EL (cell line): ENCODE measurements at places on chromosomes 5 and 9.

DNA sequence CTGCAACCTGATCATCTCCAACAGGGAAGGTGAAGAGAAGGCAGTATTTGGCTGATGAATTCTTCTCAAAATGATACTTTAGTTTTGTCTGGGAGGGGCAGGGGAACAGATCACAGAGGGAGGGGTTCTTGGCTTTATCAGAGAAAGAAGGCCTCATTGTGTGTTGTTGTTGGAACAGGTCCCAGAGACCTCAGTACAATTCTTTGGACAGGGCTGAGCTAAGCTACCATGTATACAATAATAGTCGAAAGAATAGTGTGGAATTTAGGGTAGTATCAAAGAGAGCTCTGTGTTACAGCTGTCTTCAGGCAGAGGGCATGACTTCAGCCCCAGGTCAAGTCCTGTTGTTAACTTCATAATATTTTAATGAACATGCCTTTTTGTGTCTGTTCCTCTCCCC is 39.9 kb downstream of the ARHGAP26 start:
- no peak for DNase-seq

DNA sequence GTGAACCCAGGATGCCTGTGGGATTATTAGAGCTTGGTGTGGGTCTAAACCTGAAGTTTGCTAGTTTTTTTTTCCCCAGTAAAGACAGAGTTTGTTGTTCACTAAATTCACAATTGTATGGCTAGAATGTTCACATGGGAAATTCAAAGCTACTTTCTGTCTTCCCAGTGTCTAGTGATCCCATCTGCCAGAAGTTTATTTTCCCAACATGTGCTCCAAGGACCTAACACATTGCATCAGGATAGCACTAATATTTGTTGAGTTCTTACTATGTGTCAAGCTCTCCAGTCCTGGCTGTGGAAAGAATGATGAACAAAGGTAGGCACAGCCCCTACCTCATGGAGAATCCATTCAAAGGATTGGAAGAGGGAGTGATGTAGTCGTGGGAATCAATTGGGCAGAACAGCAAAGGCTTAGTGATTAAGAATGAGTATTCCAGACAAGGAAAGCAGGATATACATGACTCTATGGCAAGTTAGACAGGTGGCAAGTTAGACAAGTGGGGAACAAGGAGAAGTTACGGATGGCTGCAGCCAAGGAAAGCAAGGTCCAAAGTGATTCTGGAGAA is 521.5 kb upstream of the WWC1 start:
- no peak for DNase-seq

GRCh38 chr5:180330810-180331646 is 22.1 kb downstream of the GFPT2 start:
- DNase-seq = peak; percentile 97

- no peak for DNase-seq
These were observed 430.9 kb downstream of the IRX2 start for GRCh38 chr5:2320611-2321010.

DNA sequence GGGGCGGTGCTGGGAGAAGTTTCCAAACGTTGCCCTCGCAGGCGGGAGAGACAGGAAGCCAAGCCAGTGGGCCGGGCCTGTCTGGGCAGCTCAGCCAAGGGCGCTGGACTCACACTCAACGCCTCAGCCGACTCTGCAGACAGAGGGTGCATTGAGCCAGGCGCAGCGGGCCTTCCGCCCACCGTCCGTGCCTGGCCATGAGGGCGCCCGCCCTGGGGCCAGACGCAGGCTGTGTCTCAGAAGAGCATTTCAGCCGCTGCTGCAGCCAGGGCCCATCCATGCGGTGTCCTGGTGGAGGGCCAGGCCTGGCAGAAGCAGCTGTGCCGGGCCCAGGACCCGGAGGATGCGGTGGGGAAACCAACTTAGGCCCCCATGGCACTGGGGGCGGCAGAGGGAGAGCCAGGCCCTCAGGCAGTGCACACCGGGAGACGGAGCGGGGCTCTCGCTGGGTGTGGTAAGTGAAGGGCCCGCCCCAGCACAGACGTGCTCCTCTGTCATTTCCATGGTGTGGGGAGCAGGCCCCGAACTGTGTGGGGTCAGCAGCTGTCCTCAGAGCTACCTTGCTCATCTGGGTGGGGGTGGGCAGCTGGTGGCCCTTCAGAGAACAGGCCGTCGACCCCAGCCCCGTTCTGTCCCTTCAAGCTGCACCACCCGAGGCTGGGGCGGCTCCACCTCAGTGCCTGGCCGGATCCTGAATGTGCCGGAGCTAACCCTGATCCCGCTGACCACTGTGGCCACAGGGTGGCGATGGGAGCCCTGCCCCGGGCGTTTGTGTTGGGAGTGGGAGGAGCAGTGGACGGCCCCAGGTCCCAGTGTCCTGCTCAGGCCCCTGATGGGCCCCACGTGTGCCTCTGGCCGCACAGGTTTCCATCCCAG is 18.0 kb downstream of the DNLZ start:
- DNase-seq = peak; percentile 70

DNA sequence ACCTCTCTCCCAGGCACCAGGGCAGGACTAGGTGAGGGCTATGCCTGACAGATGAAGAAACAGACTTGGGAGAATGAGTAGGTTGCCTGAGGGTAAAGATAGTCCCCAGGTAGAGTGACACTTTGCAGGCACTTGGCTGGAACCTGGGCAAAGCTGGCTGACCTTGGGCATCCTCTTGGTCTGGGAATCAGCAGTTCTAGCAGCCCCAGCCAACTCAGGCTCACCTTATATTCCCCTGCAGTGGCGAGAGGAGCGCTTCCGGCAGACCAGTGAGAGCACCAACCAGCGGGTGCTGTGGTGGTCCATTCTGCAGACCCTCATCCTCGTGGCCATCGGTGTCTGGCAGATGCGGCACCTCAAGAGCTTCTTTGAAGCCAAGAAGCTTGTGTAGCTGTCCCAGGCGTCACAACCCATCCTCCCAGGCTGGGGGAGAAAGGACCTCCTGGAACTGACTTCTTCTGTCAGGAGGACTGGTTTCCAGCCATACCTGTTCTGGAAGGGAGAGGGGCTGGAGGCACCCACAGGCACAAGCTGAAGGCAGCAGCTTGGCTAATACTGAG is 3.1 kb downstream of the TMED9 start:
- DNase-seq = no peak

DNA sequence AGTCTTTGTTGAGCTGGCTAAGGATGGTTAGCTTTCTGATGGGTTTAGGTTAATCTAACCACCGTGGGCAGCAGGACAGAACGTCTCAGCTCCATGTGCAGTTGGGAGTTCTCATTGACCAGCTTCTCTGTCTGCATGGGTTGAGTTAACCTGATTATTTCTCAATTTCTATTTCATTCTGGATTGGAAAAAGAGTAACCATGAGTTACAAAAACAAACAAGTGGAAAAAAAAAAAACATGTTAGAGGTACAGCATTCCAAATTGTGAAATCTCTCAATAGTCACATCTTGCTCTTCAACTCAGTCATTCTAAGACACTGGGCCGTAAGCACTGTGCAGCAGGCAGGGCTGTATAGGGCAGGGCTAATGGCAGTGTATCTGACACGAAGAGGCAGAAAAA is 343.7 kb upstream of the KLF4 start:
- DNase-seq = no peak

DNA sequence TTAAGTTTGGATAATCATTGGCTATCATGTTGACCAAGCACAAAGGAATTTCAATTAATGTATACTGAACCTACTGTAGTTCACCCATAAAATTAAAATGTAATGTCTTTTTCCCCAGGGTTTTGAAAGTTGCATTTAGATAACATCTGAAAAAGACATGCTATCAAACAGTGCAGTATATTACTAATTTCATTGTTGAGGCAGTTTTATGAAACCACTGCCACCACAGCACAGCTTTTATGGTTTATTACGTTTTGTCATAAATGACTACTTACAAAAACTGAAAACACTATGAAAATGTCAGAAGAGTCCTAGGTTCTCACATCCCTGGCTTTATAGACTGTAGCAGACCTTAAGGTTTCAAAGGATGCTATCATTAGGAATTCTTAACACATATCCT is 32.0 kb upstream of the HAPLN1 start:
- peak; percentile 7 for DNase-seq

DNA sequence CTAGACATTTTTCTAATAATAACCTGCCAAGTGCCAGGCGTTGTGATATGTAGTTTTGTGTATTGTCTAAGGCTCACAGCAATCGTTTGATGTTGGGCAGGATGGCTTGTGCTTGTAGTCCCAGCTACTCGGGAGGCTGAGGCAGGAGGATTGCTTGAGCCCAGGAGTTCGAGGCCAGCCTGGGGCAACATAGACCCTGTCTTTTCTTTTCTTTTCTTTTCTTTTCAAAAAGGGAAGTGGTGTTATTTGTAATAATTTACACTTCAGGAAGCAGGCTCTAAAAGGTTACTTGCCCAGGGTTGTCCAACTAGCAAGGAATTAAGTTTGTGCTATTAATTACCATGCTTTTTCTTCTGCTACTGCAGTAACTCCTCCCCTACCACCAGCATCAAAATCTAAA is 3.2 kb downstream of the ZNF131 start:
- DNase-seq = no peak

DNA sequence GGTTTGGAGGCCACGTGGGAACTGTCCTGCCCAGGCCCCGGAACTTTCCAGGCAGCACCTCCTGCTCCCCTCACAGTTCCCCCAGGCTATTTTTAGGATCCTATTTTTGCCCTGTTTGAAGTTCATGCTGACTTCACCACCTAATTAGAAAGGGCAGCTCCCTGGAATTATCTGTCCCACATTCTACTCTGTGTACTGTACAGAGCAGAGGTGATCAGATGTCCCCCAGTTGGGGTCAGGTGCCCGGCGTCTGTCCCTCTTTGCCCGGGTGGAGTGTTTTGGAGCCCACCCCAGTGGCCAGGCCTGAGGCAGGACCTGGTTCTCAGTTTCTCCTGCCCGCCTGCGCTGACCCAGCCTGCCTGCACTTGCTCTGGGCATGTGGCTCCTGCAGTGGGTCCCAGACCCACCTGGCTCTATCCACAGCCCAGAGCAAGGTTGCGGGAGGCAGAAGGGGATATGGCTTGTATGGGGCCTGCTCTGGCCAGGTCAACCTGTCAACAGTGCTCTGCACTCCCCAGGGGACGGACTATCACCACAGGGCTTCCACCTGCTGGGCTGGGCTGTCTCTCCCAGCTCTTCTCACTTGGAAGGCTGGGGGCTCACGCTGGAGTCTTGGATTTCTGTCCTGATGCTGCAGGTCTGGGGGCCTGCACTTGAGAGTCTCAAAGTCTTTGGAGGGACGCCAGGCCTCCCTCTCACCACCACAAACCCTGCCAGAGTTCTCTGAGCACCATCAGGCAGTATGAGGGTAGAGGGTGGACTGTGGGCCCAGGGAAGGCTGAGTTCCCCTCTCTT is 268.3 kb downstream of the GADD45G start:
- DNase-seq = no peak

- DNase-seq = peak; percentile 16
These were observed 195.1 kb downstream of the SMARCA2 start for GRCh38 chr9:2210201-2210600.

- DNase-seq = no peak
These were observed 431.1 kb downstream of the DTWD2 start for GRCh38 chr5:118557251-118557661.

- peak; percentile 98 for DNase-seq
These were observed 29.8 kb upstream of the GGTA1 start for GRCh38 chr9:121529237-121529987.

GRCh38 chr5:38403406-38403805 is 145.0 kb downstream of the EGFLAM start:
- peak; percentile 60 for DNase-seq

- DNase-seq = no peak
These were observed 14.3 kb downstream of the RASGEF1C start for GRCh38 chr5:180194410-180195345.

DNA sequence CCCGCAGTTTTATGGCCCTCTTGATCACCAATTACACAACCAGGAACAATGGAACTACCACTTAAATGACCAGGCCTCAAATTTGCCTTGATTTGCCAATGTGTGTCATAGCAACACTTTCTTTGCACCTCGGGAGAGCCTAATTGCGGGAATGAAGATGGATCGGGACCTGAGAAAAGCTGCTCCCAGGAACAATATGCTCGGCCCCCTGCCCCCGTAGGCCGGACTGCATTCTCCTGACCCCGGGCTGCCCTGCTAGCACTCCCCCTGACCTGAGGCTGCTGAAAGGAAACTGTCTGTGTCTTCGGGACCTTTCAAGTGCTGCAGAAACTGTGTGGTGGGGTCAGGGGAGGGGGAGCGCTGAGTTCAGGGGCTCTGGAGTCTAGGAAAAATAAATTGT is 294.3 kb upstream of the IRX1 start:
- DNase-seq = no peak

GRCh38 chr9:88998503-88998902 is 7.2 kb downstream of the S1PR3 start:
- peak; percentile 33 for DNase-seq

GRCh38 chr5:147727200-147727599 is 55.3 kb downstream of the JAKMIP2 start:
- DNase-seq = no peak

DNA sequence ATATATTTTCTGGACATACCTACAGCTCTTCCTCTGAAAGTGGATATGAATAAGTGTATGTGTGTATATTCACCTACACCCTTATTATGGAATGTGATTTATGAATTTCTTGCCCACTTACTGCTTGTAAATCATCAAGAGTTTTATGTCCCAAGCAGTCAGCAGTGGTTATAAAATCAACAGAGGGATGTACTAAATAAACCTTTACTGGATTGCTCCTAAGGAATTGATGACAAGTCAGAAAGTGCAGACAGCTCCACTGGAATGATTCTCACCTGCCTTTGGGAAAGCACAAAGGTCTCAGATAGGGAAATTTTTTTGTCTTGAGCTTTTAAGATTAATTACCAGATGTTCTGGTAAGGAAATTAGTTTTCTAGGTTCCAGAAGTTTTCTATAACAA is 9.3 kb downstream of the TMEM174 start:
- DNase-seq = no peak
